Brain pericyte (primary cell): ENCODE measurements at places on chromosomes 12 and 14.

DNA sequence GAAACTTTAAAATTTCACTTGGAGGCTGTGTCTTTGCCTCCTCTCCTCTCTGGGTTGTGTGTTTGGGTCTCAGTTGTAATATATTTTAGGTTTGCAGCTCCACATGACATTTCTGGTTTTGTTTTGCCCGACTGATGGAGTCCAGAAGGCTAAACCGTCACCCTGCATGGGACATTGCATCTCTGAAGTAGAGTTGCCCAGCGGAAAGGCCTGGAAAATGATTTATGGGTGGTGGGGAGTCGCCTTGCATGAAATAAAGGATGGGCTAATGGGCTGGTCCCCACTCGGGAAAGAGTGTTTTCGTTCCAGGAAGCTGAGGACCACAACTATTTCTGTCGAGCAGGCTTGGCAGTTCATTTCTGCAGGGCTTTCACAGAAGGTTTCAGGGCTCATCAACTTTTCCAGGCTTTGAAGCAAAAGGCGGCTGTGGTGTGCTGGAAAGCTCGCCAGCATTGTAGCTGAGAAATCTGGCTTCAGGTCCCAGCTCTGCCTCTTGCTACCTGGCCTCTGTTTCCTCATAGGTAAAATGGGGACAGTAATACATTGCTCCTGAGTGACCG, 74.8 kb upstream of the GSC start:
- DNase-seq = no peak

DNA sequence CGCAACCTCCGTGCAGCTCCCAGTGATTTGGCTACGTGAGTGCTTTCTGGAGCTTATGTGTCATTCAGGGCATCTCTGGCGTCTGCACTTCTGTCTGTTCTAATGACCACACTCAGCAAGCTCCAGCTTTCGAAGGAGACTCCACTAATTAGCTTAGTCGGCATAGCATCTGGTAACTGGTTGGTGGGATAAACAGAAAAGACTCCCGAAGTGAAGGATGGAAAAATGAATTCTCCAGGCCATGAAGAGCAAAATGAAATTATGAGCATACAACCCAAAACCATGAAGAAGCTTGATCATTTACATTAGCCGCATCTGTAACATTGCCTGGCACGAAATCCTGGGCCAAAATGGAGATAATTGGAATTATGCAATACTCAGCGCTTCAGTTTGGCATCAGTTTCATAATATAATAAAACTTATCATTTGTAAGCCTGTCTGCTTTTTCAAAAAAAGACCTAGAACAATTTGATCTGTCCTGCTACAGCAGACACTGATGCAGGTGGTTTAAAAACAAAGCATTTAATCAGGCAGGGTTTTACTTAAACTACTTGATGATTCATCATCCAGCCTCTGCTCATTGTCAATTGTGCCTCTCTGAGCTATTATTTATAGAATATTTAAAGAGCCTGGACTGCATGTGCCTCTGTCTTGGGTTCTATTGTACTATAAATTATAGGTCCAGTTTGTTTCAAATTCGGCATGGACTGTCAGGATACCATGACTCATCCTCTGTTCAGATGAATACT, 87.4 kb downstream of the SYT1 start:
- DNase-seq = no peak

DNA sequence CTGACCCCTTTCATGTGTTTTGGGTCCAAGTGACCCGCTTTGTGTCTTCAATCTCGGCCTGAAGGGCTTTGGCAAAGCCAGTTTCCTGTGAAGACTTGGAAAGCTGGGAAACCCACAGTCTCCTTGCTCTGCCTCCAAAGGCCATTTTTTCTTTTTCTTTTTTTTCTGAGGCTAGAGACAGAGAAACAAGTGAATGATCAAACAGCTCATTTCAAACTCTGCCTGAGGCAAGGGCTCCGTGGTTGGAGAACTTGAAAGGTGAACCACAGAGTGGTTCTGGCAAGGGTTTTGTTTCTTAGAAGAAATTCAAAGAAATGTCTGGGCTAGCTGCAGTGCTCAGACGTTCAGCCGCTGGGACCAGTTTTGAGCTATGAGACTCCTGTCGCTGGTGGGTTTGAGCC, 62.7 kb downstream of the ERH start:
- DNase-seq = no peak

DNA sequence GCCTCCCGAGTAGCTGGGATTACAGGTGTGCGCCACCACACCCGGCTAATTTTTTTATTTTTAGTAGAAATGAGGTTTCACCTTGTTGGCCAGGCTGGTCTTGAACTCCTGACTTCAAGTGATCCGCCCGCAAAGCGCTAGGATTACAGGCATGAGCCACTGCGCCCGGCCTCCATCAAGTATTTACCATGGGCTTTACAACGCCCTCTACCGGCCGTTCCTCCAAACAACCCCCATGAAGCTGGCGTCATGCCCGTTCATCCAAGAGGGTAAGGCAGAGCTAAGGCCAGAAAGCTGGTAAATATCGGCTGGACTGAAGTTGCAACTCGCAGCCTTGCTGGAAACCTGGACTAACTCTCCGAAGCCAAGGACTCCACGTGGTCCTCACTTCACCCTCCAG, 41.6 kb downstream of the RNF34 start:
- DNase-seq = no peak

DNA sequence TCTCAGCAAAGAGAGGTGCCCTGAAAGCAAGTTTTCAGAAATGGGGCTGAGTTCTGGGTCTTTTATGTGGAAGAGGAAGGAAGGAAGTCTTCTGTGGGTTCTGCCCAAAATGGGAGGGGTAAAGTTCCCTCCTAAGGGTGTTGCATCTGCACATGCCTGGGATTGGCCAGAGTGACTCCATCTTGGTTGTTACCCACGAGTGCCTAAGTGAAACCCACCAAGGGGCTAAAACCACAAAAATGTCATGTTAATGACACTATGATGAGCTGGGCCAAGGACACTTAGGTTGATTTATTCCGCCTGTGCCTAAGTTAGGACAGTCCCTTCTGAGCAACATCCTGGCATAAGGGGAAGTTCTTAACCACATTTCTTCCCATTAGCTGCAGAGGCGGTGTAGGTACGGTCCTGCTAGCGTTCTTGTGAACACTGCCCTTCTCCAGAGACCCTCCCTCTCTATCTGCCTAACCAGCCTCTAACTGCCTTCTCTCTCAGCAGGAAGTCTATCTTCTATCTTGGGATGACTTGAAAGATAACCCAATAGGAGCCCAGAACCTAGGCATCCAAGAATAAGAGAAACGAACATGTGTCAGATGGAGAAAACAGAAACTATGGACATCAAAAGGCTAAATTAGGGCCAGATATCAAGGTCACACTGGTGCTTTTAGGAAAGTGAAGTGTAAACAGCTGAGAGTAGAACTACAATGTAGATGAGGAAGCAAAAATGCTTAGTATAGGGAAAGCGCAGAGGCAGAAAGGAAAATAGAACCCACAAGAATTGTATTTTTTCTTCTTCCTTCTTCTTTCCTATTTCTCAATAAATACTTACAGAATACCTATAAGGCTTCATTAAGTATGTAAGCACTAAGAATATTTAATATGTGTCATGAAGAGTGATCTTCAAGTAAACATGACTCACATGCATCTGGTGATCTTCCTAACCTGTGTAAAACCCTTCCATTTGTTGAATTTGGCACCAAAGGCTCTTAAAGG, 104.2 kb upstream of the AMN1 start:
- DNase-seq = no peak
